ENCODE measurements at places on chromosomes 3 and 15.

DNA sequence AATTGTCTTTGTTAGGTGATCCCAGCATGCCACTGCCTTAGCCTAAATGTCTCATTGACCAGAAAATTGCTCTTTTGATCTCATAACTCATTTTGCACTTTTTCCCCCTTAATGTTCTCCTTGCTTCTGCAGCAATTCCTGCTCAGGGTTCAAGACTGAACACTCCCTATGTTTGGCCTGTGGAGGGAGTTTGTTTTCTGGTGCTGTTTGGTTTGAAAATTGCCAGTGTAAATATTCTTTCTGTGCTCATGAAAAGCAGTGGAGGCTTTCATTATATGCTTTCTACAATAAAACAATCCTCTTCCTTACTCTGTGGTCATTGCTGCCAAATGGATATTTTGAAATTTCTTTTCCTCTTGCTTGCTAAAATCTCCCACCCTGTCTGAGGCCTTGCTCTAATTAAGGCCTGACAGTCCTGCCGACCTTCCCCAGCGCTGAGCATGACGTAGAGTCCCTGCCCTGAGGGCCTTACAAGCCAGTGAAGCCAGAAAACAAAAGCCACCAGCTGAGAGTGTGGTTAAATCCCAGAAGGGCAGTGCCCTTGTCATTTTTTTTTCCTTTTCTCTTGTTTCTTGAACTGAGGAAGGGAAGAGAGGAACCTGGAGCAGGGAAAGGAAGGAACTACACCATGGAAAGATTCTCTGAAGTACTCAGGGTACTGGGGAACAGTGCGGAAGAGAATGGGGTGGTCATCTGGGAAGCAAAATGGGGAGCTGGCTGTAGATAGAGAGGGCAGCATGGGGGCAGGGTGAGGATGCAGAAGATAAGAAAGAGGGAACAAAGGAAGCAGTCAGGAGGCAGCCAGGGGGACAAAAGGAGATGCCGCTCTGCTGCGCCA, 24.8 kb downstream of the ZBTB38 start:
- DNase-seq = no peak

- DNase-seq = no peak
Measured at GRCh38 chr3:71931922-71932321, 147.0 kb upstream of the PROK2 start.

DNA sequence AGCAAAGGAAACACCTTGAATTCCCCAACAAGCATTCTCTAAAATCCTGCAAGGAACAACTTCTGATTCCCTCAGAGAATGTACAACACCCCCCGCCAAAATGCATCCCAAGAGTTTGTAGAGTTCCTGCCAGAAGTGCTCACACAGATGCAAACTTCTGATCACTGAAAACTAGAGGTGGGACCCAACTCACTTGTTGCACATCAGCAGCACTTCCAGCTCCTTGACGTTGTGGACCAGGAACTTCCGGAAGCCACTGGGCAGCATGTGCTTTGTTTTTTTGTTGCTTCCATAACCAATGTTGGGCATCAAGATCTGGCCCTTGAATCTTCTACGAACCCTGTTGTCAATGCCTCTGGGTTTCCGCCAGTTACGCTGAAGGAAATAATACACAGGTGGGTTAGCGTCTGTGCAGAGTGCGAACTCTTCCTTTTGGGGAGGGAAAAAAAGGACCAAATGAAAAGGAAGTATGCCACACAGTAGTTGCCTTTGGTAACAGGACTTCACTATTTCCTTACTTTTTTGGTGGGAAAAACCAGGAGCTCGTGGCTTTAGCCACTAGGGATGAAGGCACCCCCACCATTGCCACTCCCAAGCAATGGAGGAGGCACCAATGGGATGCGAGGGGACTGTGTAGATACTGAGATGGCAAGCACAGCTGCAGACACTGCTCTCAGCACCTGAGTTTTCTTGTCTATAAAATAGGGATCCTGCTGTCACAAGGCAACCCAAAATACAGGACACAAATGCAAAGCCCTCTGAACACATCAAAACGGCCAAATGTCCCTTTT, 2.0 kb downstream of the RPL32 start:
- DNase-seq = no peak

DNA sequence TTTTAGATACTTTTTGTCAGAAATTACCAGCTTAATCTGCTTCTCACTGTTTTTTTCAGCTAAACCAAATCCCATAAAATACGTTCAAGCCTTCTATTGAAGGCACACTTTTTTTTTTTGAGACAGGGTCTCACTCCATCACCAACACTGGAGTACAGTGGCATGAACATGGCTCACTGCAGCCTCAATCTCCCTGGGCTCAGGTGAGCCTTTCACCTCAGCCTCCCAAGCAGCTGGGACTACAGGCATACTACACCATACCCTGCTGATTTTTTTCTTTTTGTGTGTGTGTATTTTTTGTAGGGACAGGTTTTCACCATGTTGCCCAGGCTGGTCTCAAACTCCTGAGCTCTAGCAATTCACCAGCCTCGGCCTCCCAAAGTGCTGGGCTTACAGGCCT, 3.7 kb downstream of the RAF1 start:
- DNase-seq = no peak

DNA sequence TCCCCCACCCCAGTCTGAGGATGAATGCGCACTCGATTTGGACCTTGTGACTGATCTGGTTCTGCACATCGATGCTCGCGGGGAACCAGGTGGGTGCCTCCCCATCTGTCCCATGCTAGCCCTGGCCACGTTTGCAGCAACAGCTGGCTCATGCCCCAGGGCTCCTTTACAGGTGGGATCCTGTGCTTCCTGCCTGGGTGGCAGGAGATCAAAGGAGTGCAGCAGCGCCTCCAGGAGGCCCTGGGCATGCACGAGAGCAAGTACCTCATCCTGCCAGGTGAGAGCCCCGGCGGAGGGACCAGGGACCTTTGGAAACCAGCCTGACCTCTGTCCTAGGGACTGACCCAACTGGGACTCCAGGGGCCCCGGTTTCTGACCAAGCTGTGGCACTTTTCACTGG, 44.3 kb downstream of the DHX30 start:
- DNase-seq = no peak

DNA sequence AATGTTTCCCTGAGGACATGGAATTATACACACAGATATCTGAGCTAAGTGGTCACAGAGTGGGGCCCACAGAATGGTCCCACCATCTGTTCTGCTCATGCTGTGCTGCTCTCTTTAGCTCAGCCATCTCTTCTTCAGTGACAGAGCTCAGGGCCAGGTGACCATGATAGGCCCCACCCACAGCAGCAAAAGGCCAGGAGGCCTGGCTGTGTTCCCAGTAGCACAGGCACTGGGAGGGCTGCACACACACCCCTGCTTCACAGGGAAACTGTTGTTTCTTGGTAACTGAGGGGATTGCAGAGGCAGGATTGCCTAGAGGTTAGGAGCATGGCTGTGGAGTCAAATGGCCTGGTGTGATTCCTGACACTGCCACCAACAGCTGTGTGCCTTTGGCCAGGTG, 4.8 kb upstream of the FBXW12 start:
- DNase-seq = no peak

DNA sequence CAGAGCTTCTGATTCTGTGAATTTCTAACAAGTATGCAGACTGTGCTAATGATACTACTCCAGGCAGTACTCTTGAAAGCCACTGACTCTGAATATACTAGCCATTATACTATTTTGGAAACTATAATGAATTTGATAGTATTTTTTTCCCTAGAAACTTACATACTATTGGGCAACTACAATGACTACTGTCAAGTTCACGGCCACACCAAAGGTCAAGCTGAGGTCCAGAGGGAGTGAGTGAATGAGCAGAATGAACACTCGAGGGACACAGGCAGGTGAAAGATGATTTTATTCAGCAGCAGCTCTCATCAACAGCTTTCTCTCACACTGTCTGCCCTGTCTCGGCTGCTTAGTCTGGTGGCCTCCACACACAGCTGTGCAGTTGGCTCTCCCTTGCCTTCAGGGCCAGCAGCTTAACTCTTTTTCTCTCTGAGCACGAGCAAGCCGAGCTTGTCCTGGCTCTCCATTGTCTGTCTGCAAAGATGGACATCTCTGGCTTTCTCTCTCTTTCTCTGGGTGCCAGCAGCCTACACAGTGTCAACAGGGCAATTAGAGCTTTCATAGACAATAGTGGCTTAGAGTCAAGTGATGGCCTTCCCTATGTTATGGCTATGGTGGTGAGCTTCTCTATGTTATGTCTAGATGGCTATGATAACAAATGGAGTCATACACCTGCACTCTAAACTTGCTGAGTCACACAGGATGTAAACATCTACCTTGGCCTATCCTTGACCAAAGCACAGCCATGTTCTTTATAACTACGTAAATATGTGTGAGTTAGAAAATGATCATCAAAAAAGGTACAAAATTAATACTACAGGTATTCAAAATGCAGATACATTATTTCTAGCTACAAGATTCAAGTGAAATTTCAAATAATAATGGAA, 362.4 kb downstream of the CGGBP1 start:
- DNase-seq = no peak

DNA sequence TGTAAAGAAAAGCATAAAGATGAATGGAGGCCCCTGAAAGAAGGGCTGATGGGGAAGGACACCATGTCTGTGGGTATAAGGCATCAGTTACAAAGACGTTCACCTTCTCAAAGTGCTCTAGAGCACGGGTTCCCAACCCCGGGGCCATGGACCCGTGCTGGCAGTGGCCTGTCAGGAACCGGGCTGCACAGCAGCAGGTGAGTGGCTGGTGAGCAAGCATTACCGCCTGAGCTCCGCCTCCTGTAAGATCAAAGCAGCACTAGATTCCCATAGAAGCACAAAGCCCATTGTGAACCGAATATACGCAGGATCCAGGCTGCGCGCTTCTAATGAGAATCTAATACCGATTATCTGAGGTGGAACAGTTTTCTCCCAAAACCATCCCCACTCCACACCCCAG, 25.7 kb downstream of the MYO1E start:
- DNase-seq = no peak

DNA sequence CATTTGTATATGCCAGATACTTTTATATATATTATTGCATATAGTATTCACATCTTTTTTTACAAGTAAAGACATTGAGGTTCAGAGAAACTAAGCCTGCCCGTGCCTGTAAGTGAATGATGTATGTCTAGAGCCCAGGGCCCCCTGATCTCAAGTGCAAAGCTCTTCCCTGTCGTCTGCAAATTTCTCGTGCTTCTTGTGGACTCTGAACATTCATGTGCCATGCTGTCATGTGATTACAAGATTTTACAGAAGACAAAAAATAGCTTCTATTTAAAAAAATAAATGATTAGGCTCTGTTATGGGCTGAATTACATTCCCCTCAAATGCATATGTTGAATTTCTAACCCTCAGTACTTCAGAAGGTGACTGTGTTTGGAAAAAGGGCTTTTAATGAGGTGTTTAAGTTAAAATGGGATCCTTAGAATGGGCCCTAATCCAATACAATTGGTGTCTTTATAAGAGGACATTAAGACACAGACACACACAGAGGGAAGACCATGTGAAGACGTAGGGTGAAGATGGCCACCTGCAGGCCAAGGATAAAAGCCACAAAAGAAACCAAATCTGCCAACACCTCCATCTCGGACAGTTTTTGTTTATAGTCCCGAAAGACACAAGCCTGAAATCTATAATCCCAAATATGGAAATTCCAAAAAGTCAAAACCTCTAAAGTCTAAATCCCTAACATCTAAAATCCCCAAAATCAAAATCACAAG, 3.9 kb upstream of the MASP1 start:
- no peak for DNase-seq

- no peak for DNase-seq
Measured at GRCh38 chr3:193885832-193886231, 250.1 kb upstream of the HES1 start.

- no peak for DNase-seq
Measured at GRCh38 chr3:117914540-117915100, 1120.0 kb downstream of the IGSF11 start.

- DNase-seq = no peak
Measured at GRCh38 chr3:13567684-13568514, 19.0 kb downstream of the FBLN2 start.

GRCh38 chr3:150972366-150973071, at the start of gene CLRN1:
TSS of gene CLRN1 (minus strand) at chr3:150972727. CDS start at chr3:150972708, 19 bp downstream.
- no peak for DNase-seq

DNA sequence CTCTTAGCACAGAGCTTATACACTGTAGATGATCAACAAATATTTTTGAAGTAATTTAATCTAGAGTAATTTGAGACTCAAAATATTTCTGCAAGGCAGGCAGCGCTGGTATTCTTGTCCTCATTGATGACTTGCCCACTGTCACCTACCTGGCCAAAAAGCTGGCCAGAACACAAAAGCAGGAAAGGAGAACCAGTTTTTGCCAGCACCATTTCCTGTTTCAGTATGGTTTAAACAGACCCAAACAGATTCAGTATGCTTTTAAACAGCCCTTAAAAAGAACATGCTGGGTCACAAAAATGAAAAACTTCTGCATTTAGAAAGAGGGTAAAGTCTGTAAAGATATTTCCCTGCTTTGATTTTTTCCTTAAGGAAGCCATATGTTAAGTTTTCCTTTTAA, 42.3 kb upstream of the ZNF280D start:
- DNase-seq = no peak

DNA sequence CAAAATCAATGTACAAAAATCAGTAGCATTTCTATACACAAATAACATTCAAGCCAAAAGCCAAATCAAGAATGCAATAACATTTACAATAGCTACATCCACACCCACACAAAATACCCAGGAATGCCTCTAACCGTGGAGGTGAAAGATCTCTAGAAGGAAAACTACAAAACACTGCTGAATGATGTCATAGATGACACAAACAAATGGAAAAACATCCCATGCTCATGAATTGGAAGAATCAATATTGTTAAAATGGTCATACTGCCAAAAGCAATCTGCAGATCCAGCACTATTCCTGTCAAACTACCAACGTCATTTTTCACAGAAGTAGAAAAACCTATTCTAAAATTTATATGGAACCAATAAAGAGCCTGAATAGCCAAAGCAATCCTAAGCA, 143.7 kb downstream of the SLCO3A1 start:
- DNase-seq = no peak

Data from esophagus squamous epithelium (tissue), 5 donors.